Stimulated activated effector memory CD8-positive, alpha-beta T cell treated with anti-CD3 and anti-CD28 coated beads, Interleukin-12 subunit alpha, Interleukin-12 subunit beta, amount 100 ng/mL, for 72 hours (primary cell): ENCODE measurements at places on chromosomes 4 and X.

DNA sequence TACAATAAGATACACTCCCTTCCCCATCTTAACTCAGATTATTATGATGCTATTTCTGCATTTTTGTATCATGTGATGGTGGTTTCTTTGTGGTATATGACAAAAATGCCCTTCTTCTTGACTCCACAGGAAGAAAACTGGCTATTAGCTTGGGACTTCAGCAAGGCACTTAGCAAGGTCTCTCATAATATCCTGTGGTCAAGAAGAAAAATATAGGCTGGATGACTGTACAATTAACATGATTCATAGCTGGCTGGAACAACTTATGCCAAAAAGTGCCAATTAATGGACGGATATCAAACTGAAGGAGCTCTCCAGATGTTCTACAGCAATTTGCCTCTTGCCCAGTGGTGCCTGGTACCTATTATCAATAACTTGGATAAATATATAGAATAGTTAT lies 2.3 kb upstream of the MID1IP1 start:
- no peak for DNase-seq

DNA sequence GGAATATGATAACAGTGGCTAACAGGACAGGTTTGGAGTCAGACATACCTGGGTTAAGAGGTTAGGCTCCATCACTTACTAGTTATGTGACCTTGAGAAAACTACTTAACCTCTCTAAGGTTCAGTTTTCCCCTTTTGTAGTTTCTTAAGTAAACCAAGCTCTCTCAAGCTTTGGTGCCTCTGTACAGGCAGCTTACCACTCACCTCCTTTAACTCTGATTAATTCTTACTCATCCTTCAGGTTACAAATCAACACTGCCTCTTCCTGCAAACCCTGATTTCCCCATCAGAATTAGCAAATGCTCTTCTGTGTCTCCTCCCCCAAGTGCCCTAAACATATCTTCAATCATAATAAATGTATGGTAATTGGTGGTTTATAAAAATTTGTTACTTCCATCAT lies 3.5 kb upstream of the SERTM2 start:
- DNase-seq: no peak

DNA sequence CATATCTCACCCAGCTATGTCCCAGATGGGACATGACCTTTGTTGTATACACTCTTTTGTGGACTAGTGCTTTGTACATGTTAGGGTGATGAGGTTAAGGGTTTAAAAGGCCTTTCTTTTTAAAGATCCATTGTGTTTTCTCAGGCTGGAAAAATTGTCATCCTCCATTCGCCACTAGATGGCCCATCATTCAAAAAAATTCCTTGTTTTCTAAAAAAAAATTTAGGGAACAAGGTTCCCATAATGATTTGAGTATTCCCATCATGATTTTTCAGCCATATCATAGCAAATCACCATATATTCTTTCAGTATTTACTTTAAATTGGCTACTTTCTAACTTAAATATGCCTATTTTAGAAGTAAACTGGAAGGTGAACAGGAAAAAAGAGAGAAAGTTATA lies 91.9 kb upstream of the TMEM164 start:
- DNase-seq: no peak

GRCh38 chr4:37068580-37068979 lies 176.0 kb upstream of the NWD2 start:
- DNase-seq: no peak

- no peak for DNase-seq
Measured at GRCh38 chr4:3346146-3346545, 53.3 kb downstream of the RGS12 start.

DNA sequence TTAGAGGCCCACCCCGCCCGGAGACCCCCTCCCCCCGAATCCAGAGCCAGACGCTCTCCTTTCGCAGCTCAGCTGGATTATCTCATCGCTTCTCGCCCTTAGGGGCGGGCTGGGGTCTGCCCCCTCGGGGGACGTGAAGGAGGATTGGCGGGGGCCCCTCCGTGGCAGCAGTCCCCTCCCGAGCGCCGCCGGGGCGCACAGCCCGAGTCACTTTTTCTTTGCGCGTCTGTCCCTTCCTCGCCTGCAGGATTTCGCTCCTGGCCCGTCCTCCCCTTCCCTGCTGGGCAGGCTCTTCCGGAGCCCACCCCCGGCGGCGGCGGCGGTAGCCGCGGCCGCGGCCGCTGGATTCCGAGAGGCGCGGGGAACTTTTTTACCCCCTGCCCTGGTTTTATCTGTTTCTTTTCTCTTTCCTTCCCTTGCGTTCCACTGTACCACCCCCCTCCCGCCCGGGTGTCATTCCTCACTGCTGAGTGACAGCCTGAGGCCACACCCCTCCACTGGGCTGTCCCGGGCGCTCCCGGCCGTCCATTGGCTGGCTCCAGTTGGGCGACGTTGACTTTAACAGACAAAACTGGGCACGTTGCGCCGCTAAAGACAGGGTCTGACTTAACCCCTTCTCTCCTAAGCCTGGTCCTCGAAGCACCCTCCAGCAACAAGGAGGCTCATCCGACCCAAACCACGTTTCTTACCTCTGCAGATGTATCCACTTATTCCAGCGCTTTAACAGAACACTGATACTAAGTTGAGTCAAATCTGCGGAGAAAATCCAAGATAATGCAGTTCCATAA lies 492 bp upstream of the NKX3-2 start:
- no peak for DNase-seq

DNA sequence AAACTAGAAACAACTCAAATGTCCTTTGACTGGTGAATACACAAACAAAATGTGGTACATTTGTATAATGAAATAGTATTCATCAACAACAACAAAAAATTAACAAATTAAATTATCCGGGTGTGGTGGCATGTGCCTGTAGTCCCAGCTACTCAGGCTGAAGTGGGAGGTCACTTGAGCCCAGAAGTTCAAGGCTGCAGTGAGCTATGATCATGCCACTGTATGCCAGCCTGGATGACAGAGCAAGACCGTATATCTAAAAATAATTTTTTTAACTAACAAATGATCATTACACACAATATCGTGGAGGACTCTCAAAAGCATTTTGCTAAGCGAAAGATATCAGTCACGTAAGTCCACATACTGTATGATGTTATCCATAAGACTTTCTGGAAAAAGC lies 71.6 kb upstream of the SORBS2 start:
- no peak for DNase-seq

DNA sequence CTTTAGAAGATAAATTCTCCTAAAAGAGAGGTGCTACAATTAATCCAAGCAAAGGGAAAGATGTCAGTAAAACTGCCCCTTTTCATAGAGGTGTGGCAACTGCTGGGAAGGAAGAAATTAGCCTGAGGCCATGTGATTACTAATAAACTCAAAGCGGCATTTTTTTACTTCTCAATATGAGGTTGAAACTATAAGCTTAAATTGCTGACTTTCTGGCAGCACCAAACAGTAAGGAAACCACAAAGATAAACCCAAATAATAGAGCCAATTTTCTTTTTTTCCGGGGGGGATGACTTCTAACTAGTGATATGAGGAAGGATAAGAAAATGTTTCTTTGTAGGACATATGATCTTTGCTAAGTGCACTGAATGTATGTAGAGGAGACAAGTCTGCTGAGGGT lies 30.9 kb downstream of the AR start:
- DNase-seq: no peak

DNA sequence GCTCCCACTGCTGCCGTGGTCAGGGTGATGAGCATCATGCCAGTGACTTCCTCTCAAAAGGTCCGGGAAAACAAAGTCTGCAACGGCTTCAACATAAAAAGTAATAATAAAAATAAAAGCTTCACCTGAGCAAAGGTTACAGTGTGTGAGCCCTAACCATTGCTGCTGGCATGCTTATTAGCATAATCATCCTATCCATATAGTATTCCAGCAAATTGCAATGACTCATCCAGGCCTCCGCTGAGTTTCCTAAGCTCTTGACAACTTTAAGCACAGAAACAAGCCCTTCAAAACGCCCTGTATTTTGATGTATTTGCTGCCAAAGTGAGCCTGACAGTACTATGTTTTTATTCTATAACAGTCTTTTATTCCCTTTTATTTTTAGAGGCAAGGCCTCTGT lies 100.5 kb downstream of the AASDH start:
- DNase-seq: no peak

- DNase-seq: peak; percentile 51
Measured at GRCh38 chr4:153497091-153497531, 31.0 kb downstream of the TMEM131L start.

DNA sequence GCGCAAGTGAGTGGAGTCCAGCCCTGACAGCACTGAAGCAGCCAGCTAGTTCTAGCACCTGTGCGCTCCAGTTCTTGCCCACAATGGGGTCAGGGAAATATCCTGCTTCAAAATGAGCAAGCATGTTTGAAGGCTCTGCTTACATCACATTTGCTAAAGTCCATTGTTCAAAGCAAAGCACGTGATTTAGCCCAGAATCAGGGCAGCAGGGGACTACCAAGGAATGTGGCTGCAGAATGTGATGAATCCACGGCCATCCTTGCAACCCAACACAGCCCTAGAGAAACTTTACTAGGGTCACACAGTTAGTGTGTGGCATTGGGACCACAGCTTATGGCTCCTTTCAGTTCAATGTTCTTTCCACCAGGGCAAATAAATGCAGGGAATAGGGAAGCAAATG lies 47.3 kb upstream of the SMIM31 start:
- no peak for DNase-seq

GRCh38 chr4:20256381-20256881 lies 4.7 kb downstream of the SLIT2 start:
- DNase-seq: no peak

DNA sequence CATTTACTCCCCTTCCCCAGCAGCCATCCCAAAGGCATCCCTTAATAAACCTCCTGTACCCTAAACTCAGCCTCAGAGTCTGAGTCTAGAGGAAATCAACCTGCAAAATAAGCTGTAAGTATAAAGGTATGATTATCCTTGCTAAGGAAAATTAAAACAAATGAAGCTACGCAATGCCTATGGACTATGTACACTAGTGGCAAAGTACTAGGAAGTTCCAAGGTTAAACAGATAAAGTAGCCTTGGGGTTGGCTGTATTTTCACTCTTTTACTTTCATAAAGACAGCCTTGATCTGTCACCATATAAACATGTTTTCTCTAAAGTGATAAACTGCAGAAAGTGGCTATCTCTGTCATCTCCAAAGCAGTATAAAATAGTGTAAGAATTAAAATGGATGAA lies 35.9 kb downstream of the MAP3K15 start:
- DNase-seq: no peak

DNA sequence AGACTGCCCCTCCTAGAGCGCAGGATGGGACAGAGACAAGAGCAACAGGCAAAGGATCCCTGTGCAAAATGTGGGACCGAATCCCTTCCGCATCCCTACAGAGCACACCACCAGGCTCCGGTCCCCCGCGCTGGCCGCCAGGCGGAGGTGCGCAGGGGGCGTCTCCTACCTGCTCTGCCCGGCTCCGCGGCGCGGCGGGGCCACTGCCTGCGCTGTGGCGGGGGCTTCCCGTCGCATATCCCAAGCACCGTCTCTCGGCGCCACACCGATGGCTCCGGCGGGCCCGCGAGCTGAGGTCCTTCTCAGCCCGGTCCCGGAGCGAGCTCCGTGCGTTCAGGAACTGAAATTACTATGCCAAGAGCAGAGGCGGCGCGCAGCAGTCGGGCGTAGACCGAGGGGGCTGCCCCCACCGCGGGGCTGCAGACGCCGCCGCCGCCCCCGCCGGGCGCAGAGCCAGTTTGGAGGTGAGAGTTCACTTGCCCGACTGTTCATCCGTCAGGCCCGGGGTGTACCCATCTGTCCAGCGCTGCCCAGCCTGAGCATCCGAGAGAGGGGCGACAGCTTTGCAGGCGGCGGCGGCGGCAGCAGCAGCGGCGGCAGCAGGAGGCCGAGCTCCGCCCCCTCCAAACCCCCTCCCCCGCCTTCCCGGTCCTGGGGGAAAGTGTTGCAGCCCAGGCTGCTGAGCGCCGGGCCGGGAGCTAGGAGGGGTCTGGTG lies at the start of gene GPRIN3:
TSS of gene GPRIN3 (minus strand) at position 355 of the 715 bp plus-strand sequence. CDS start 57,690 bp downstream, outside the sequence.
- peak; percentile 56 for DNase-seq

GRCh38 chrX:44874420-44875184 lies 1.6 kb downstream of the KDM6A start:
- DNase-seq: no peak

DNA sequence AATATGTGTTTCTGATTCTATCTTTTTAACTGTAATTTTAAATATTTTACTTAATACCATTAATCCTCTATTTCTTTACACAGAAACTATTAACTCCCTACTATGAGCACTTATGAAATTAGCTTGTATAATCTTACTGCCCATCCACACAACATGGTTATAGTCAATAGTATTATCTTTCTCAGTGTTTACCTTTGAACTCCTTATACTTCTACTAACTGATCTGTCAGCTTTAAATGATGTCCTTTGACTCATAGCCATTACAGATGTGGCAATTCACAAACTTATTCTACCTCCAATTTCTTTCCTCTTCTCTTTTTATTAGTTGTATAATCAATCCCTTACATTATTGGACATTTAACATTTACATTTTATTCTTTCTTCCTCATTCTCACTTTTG lies 5.5 kb downstream of the SEC31A start:
- no peak for DNase-seq

GRCh38 chrX:150648296-150648940 lies 44.8 kb upstream of the MTMR1 start:
- no peak for DNase-seq

DNA sequence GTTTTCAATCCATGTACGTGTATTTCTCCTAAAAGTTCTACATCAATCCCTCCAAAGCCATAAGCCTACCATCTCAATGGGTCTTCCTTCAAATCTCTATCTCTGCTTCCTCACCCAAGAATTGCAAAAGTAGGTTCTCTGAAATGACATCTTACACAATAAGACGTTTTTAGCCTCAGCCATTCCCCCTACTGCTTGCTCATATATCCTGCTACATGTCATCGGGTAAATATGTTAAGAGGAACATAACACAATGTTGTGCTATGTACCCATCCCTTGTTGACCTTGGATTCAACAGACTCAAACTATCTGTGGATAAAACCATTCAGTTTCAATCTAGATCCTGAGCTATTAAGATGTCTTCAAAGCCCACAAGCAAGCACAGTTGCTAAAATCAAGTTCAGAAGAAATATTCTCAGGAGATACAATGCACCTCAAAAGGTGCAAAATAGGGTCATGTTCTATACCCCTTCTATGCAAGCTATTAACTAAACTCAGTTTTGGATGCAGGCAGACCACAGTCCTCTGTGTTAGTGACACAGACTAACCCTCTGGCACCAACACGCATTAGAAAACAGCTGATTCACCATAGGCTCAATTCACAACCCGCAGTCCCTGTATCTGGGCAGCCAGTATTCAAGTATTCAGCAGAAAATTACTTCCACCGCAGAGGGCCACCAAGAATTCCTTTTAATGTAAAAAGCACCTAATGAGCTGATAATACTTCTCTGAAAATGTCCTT lies 56.8 kb downstream of the CD99L2 start:
- DNase-seq: no peak

- DNase-seq: no peak
Measured at GRCh38 chr4:20844311-20844710, 144.1 kb downstream of the PACRGL start.

- no peak for DNase-seq
Measured at GRCh38 chr4:41319553-41319952, 62.8 kb downstream of the UCHL1 start.

- no peak for DNase-seq
Measured at GRCh38 chrX:136030303-136031191, 45.3 kb downstream of the SLC9A6 start.

GRCh38 chr4:13922459-13922858 lies 294.9 kb upstream of the BOD1L1 start:
- no peak for DNase-seq
